ENCODE measurements at places on chromosomes 12 and 14.

DNA sequence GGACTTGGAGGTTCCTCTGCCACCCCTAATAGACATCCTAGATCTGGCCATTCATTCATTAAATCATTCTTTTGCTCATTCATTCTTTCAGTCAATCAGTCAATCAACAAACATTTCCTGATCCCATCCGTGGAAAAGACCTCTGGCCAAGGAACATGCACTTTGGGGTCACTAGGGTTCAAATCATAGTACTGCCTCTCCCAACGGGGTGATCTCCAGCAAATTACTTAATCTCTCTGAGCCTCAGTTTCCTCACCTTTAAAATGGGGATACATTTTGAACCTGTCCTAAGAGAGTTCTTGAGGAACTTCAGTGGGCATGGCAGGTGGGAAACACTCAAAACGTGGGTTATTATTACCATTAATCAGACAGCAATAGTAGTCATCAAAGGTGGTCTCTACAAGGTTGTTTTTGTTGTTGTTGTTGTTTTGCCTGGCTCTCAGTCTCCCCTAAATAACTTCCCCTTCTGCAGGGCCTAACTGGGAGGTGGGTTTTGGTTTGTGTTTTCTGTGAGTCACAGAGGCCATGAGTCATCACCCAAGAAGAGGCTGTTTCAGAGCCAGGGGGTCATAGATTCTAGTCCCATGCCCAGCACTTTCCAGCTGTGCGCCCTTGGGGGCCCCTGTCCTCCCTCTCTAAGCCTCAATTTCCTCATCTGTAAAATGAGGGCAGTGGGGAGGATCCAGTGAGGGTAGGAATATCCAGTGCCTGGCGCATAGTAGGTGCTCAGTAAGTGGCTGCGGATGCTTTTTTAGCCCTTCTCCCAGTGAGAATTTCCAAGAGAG, 16.9 kb upstream of the FAM222A start:
- no peak for DNase-seq

GRCh38 chr14:90576581-90576980, 179.8 kb downstream of the CALM1 start:
- DNase-seq: no peak

GRCh38 chr12:6950811-6951540, at the start of gene PTPN6:
TSS of gene PTPN6 (plus strand) at chr12:6951356. CDS start at chr12:6951513, 157 bp downstream.
- DNase-seq: peak; percentile 76

- DNase-seq: no peak
These were observed 21.0 kb upstream of the RIC8B start for GRCh38 chr12:106753526-106753925.

DNA sequence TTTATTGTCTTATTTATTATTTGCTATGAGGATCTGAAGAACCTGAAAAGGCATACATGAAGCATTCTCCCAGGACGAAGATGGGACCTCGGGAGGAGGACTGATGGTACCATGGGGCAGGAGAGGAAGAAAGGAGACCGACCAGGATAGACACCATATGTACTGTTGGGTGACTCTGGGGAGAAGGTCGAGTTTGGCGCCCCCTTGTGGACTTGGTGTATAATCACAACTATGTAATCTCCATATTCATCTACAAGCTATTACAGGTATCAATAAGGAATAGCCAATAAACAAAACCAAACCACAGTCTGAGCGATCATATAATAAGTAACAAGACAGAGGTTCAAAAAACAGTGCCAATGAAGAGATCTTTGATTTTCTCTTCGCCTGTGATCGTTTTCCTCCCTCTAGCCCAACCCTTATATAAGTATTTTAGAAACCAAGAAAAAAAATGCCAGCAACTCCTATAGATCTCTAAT, 139.1 kb downstream of the SPTSSA start:
- DNase-seq: peak; percentile 75

- no peak for DNase-seq
These were observed 164.2 kb upstream of the SOX5 start for GRCh38 chr12:24113701-24114100.

DNA sequence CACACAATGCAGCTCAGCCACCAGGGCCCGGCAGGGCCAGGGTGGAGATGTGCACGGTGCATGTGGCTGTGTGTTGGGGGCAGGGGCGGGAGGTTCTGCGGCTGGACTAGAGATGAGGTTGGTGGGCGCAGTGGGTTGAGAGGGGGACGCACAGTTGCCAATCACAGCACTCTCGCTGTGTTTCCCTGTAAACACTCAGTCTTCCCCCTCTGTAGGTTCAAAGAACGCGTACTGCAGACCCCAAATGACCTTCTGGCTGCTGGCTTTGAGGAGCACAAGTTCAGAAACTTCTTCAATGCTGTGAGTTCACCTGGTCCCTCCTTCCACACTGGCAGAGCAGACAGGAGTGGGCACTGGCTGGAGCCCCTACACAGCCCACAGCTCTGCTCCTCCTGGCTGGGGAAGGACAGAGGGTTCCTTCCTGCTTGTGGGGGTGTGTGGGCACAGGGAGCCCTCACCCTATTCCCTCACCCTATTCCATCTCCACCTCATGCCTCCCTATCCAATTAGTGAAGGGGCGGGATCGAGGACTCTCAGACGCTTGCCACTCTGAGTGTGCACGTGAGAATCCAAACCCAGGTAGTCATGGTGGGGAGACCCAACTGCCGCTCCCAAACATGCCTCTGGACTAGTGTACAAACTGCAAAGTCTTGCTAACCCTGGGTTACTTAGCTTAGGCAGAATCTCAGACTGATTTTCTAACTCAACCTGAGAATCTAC, 17.8 kb downstream of the OTUB2 start:
- no peak for DNase-seq

GRCh38 chr12:15583804-15584203, 205.4 kb downstream of the EPS8 start:
- DNase-seq: no peak

GRCh38 chr12:90064852-90065801, 356.5 kb upstream of the ATP2B1 start:
- DNase-seq: no peak

GRCh38 chr12:40207551-40207950, 17.2 kb upstream of the LRRK2 start:
- DNase-seq: no peak

- DNase-seq: no peak
These were observed 363 bp upstream of the LMO3 start for GRCh38 chr12:16606201-16606849.

DNA sequence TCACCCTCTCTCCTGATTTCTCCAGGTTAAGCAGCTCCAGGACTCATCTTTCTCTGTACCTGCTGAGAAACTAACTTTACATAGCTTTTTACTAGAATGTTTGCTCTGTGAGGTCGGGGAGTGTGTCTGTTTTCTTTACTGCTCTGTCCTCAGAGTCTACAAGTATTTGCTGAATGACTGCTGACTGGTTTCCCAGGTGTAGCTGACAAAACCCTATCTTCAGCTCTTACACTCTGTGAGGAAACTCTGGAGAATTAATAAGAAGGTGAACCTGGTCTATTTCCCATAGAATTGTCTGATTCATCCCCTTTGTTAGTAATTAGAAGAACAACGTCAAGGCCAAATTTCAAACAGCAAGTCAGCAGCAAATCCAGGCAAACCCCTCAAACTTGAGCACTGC, 226.8 kb downstream of the ZFP36L1 start:
- no peak for DNase-seq

DNA sequence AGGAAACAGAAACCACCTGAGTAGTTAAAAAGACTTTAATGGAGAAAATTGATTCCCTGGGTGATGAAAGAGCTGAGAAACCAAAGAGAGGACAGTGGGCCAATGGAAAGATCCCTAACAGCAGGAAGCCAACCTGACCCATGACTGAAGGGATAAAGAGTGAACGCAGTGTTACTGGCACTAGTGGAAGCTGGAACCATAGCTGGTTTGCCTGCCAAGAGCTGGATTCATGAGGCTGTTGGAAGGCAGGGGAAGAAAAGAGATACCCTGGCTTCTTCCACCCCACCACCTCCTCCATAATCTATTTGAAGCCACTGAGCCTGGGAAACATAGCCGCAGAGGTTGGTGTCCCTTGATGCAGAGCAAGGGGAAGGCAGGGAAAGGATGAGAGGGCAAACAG, 125.5 kb upstream of the PRKD1 start:
- DNase-seq: no peak

GRCh38 chr12:45730348-45731189, 1.1 kb downstream of the ARID2 start:
- peak; percentile 64 for DNase-seq
